ENCODE measurements at places on chromosomes 6 and 20.

DNA sequence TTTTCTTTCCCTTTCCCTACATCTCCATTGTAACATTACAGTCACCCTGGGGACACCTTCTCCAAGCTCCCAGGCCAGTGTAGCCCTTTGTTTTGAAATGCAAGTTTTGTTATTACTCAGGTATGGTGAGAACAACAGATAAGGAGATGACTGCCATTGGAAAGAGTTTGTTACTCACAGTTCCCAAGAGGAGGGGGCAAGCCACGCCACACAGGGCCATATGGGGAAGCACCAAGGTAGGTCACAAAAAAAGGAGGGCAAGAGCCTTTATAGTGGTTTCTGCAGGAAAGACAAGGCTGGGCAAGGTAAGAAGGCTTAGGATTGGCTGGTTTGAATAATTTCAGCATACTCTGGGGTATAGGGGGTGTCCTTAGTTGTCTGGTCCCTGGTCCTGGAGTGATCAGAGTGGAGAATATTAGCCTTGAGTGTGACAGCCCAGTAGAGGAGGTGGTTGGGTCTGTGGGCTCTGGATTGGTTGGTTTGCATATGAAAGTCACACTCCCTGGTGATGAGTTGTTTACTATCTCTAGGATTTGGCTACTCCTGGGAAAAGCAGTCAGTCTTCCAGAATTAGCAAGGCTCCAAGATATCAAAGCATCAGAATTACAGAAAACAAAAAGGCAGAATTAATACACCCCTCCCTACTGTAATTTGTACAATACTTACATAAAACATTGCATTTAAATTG lies 33.1 kb upstream of the SMLR1 start:
- DNase-seq = no peak

DNA sequence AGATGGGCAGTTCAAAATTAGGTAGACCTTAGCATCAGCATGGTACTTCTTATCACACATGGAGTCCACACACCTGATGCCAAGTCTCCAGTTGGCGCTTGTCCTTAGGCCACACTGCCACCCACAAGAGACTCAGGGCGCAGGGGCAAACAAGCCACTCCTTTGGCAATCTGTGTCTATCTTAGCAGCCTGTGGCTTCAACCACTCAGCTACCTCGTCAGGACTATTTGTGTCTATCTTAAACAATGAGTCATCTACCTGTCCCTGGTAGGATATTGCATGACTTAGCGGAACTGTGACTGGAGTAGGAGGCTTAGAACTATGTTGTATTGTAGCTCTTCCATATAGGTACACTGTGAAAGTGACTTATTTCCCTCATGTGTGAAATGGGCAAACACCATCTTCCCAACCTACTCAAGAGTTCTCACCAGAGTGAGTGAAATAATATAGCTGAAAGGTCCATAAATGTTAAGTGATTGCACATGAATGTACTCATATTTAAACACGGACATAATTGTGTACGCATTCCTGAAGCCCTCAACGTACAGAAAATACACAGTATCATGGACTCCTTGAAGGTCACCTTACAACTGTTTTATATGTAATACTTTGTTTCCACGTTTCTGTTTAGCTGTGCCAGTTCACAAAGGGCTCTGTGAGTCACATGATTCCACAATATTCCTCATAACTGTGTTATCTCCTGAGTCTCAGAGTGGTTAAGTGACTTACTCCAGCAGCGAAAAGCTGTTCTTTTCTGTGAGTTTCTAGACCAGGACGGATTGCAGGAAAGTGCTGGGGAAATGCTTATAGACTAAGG lies 1.6 kb downstream of the TRIM27 start:
- DNase-seq = no peak

GRCh38 chr6:158703837-158704822 lies 54.3 kb downstream of the SYTL3 start:
- peak; percentile 63 for DNase-seq

DNA sequence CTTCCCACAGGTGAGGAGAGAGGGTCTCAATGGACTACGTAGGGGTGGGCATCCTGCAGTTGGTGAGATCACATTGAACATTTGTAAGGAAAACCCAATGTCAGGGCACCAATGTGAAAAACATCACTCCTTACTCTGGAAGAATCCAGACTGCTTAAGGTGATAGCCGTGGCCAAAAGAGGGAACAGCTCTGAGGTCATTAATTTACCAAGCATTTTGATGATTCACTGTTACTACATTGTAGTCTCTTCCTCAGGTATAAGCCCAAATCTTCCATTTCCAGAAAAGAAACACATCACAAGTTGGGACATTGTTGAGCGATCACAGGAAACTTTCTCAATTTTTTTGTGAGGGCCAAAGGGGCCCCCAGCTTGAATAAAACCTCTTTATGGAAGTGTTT lies 61.1 kb upstream of the SPTLC3 start:
- no peak for DNase-seq

GRCh38 chr6:10901770-10902169 lies 14.9 kb downstream of the SYCP2L start:
- DNase-seq = no peak

GRCh38 chr6:139429580-139430145 lies 55.2 kb upstream of the CITED2 start:
- DNase-seq = no peak

GRCh38 chr20:37335642-37336368 lies 10.1 kb upstream of the SRC start:
- no peak for DNase-seq

Measured in NCI-H1436 (cell line).